Breast epithelium (tissue), 4 donors: ENCODE measurements at places on chromosomes 1 and 21.

GRCh38 chr21:26117972-26118367 is 52.6 kb downstream of the APP start:
- peak overlapping the region; percentile 87 for H3K27ac ChIP-seq
- no peaks in the 10 kb centered on the region for H3K4me1 ChIP-seq
- H3K4me3 ChIP-seq = no peak overlapping the region

GRCh38 chr1:247445526-247446356 is 12.2 kb downstream of the OR2B11 start:
- H3K27me3 ChIP-seq = peaks cover 5% of the 10 kb centered on the region
- H3K36me3 ChIP-seq = no peaks in the 10 kb centered on the region
- no peak for DNase-seq
- H3K4me3 ChIP-seq = no peak overlapping the region

DNA sequence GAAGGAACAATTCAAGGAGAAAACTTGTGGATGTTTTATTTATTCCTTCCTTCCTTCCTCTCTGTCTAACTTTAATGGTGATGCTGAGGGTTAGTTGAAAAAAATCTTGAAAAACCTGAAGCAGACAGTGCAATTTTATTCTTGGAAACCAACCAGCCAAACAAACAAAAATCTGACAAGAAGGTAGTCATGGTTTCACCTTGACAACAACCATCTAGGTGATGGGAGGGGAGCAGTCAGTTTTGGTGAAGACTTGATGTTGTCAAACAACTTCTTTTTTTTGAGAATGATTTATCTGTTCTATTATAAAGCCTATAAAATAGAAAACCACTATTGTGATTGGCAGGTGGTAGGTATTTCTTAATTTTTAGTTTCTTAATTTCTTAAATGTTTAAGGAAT is 92.4 kb upstream of the GPR88 start:
- no peaks in the 10 kb centered on the region for H3K36me3 ChIP-seq
- H3K4me3 ChIP-seq = no peak overlapping the region
- no peak overlapping the region for H3K27ac ChIP-seq
- no peaks in the 10 kb centered on the region for H3K27me3 ChIP-seq

DNA sequence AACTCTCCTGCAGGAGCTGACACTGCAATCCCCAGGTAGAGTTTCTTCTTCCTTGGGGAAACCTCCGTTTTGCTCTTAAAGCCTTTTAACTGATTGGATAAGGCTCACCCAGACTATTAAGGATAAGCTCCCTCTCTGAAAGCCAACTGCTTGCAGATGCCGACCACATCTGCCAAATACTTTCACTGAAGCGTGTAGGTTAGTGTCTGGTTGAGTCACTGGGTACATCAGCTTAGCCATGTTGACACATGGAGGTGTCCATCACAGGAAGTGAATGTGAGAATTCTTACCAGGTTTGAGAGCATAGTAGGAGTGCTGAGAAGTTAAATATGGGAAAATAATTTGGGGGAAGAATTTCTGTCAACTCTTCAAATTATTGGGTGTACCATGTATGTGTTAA is 202.0 kb downstream of the AJAP1 start:
- no peak for DNase-seq
- H3K4me1 ChIP-seq = no peaks in the 10 kb centered on the region
- no peak overlapping the region for H3K27ac ChIP-seq
- no peaks in the 10 kb centered on the region for H3K36me3 ChIP-seq
- no peaks in the 10 kb centered on the region for H3K27me3 ChIP-seq
